ENCODE measurements at places on chromosomes 5 and 9.

DNA sequence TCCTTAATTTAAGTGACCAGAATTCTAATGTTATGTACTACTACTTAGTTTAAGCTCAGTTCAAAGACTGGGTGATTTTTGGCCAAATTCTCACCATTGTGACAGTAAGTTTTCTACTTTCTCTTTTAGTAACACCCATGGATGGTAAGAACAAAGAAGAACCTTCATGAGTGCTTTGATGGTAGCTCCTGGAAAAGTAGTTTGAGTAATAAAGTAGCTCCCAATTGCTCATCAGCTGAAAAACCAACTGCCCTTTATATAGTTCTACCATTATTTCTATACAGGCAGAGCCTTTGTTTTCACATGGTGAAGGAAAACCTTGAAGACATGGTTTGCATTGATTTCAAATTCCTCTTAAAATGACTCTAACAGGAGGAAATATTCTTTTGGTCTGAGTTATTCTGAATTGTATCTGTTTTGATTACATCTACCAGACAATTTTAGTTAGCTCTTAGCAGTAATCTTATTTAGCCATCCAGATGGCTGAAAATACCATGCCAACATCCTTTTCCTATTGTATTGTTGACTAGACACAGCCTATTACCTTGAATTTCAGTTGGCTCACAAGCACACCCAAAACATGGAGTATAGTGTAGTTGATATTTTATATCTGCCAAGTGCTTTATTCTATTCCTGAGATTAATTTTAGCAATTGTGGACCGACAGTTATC is 23.7 kb upstream of the STARD4 start:
- DNase-seq: no peak

- DNase-seq: no peak
These were observed 107.9 kb downstream of the TRIO start for GRCh38 chr5:14250748-14251701.

DNA sequence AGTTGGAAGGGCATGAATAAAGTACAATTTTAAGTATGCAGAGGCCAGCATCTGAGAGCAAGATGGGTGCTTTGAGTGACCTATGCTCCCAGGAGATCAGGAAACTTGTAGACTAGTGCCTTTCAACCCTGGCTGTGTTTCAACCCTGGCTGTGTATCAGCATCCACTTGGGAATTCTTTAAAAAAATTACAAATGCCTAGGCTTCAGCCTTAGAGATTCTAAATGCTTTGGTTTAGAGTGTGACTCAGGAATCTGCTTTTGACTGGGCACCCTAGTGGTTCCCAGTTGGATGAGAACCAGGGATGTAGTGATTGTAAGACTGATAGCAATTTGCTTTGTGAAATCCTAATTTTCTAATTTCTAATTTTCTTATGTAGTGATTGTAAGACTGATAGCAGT is 65.6 kb downstream of the RALGPS1 start:
- no peak for DNase-seq

DNA sequence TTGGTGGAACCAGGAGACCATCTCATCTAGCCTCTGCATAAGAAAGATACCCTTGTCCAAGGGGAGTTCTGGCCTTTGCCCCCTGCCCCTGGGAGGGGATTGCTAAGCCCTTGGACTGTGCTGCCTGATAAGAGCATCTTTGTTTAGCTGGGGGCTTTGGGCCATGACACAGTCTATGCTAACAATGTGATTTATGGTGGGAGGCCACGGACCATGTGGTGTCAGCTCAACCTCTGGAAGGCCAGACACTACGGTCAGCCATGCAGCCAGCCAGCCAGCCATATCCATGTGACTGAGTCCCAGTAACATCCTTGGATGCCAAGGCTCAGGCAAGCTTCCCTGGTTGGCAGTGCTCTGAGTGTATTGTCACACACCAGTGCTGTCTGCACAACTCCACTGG is 244.4 kb downstream of the FSTL4 start:
- no peak for DNase-seq

- DNase-seq: no peak
These were observed 39.4 kb downstream of the MRPL36 start for GRCh38 chr5:1760231-1760630.

DNA sequence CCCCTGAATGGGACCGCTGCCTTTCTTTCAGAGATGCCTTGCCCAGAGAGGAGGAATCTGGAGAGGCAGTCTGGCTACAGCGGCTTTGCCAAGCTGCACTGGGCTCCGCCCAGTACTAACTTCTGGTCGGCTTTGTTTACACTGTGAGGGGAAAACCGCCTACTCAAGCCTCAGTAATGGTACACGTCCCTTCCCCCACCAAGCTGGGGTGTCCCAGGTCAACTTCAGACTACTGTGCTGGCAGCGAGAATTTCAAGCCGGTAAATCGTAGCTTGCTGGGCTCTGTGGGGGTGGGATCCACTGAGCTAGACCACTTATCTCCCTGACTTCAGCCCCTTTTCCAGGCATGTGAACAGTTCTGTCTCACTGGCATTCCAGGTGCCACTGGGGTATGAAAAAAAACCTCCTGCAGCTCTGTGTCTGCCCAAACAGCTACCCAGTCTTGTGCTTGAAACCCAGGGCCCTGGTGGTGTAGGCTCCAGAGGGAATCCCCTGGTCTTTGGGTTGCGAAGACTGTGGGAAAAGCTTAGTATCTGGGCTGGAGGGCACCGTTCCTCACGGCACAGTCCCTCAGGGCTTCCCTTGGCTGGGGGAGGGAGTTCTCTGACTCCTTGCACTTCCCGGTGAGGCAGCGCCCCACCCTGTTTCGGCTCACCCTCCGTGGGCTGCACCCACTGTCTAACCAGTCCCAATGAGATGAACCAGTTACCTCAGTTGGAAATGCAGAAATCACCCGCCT is 171.2 kb downstream of the CWC27 start:
- peak; percentile 11 for DNase-seq

DNA sequence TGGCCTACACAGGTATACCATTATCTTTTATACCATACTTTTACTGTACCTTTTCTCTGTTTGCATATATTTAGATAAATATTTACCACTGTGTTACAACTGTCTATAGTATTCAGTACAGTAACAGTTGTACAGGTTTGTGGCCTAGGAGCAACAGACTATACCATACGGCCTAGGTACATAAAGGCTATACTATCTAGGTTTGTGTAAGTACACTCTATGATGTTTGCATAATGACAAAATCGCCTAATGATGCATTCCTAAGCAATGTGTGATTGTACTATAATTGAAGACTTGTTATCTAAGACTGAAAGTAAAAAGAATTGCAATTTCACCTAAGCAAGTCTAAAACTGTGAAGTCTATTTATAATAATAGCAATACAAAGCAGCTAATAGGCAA is 3.9 kb downstream of the C9orf72 start:
- no peak for DNase-seq

- no peak for DNase-seq
These were observed 29.7 kb downstream of the GTF3C4 start for GRCh38 chr9:132699956-132700355.

- peak; percentile 69 for DNase-seq
These were observed 5.4 kb upstream of the LCN15 start for GRCh38 chr9:136769710-136770191.

DNA sequence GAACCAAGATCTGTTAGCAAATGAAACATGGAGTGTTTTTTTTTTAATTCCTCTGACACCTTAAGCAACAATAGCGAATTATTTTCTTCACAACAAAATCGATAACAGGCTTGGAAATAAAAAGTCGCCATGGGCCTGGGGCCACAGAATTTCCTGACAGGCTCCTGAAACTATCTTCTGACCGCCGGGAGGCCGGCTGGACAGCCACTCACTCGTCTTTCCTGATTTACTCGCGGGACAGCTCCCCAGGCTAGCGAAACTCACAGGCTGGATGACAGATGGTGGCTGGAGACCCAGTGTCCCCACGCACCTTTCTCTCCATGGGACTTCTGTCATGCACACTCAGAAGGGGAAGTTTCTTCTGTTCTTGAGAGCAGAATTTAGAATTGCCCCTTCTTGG is 143.3 kb upstream of the IRX2 start:
- no peak for DNase-seq

DNA sequence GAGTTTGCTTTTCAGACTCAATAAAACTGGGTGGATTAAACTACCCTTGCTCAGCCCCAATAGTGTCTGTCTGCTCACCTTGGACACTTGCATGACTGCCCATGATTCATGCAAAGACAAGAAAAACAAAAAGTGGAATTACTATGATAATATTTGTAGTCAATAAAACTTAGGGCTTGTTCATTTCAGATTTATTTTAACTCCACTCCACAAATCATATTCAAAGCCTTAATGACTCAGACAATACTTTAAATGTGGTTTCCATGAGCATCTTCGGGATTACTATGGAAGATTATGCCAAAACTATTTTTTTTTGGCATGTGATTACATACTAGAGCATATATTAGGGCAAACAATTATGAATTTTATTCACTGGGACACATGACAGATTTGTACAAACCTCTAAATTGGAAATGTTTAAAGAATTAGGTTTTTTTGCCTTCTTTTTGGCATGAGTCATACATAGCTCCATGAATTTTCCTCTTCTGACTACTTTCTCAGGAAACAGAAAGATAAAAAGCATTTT is 468.9 kb downstream of the ACTL7B start:
- DNase-seq: peak; percentile 63

DNA sequence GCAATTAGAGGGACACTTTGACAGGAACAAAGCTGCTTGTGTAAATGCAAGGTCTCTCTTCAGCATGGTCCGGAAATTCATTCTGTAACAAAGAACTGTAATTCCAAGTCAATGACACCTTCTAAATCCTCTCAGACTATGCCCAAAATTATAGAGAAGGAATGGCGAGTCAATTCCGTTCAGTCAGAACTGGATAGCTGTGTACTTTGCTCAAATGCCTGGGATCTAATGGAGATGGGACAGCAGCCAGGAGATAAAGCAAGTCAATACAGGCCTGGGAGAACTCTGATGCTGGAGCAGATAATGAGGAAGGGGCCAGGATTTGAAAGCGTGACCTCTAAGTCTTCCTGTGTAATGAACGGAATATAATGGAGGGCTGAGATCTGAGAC is 96.4 kb upstream of the SPRY4 start:
- DNase-seq: no peak

- DNase-seq: no peak
These were observed 10.1 kb downstream of the PLIN2 start for GRCh38 chr9:19117039-19117716.

GRCh38 chr9:136340356-136341041 is 13.2 kb downstream of the GPSM1 start:
- no peak for DNase-seq

DNA sequence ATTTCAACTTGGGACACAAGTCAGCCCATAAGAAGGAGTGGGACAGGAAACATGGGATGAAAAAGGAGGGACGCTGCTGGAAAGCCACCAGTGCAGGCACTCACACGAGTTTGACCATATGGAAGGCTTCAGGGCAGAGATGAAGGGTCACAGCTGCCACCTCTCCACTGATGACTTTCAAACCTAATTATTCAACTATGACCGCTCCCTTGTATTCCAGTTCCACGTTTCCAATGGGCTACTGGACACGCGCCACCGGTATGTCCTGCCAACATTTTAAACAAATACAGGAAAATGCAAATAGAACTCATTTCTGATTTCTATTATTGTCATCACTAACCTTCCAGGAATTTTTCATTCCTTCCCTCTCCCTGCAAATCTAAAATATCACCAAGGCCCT is 134.7 kb downstream of the SLC1A3 start:
- no peak for DNase-seq

- no peak for DNase-seq
These were observed 2.4 kb downstream of the FGFR4 start for GRCh38 chr5:177089127-177089526.

GRCh38 chr5:2886531-2886930 is 135.1 kb upstream of the IRX2 start:
- DNase-seq: no peak

- DNase-seq: peak; percentile 32
These were observed 651.3 kb upstream of the MEF2C start for GRCh38 chr5:89534331-89534730.

GRCh38 chr9:86642721-86643120 is 288.5 kb upstream of the TUT7 start:
- no peak for DNase-seq

GRCh38 chr5:175922192-175922885 is 45.8 kb downstream of the THOC3 start:
- DNase-seq: peak; percentile 90

DNA sequence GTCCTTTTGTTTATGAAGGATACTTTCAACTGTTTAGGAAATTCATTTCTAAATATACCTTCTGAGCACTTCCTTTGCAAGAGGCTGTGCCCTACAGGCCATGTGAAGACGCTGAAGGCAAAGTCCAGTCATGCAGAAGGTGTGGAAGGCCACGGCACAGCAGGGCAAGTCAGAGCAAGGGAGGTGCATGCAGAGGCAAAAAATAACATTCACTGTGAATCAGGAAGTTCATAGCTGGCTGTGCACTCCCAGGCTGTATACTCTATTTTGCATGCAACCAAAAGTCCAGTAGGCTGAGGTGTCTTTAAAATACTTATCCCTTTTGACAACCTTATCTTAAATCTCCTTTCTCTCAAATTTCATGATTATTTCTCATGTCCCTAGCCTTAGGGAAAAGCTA is 50.3 kb downstream of the GNAQ start:
- DNase-seq: peak; percentile 22

- DNase-seq: peak; percentile 75
These were observed 495 bp downstream of the OSTF1 start for GRCh38 chr9:75088646-75089372.

DNA sequence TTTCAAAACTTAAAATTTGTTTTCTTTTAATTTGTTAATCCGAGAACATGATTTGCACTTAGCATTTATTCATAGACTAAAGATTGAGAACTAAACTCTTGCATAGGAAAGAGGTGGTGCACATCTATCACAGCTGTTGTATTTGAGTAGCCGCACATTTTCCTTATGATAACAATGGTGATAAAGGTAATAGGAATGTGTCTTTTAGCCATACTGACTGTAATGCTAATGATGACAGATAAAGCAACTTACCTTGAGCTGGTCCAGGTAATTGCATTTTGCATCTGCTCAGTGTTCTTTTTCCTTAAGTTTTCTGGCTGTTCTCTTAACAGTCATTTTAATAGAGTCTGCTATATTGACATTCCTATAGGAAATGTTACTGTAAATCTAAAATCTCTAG is 19.0 kb downstream of the PHAX start:
- DNase-seq: no peak

DNA sequence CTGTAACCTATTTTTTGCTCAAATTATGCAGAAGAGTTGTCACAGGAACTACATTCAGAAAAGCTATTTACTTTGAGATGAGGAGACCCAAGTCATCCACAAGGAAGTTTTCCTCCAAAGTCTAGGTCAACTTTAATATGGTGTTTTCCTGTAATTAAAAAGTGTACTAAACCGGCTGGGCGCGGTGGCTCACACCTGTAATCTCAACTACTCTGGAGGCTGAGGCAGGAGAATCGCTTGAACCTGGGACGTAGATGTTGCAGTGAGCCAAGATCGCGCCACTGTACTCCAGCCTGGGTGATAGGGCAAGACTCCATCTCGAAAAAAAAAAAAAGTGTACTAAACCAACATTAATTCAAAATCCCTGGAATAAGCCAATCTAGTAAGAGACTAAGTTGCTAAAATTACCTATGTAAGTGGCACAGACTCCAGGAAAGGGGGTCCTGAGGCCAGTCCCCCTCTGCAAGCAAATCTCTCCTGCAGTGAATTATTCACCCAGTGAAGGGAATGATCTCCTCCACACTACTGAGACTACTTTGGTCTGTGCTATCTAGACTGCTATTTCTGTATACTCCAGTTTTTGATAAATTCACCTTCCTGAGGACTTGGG is 38.9 kb downstream of the FNBP1 start:
- DNase-seq: no peak

- no peak for DNase-seq
These were observed 7.2 kb downstream of the CDC37L1 start for GRCh38 chr9:4686584-4686983.

All from AG20443 (cell line).